ENCODE measurements at places on chromosomes 12 and 14.

GRCh38 chr12:15575671-15576541, 213.3 kb downstream of the EPS8 start:
- no peak for DNase-seq

- DNase-seq: no peak
These were observed 55.9 kb upstream of the LRRK2 start for GRCh38 chr12:40168868-40169267.

DNA sequence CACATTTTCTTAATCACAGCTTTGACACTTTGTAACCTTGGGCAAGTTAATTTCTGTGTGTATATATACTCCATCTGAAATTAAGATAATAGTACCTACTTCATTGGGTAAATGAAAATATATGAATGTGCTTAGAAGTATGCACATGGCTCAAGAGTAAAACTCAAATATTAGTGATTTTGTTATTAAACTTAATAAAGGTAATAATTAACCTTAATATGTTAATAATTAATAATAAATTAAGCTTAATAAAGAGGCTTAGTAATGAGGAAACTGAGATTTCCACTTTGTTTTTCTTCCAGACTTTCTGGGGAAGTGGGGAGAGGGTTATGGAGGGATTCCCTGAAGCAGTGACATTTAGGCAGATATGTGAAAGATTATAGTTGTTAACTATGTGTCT, 19.8 kb downstream of the USP15 start:
- DNase-seq: no peak

GRCh38 chr14:75519826-75520728, 2.2 kb upstream of the BATF start:
- no peak for DNase-seq

GRCh38 chr12:67299526-67299925, 30.4 kb downstream of the CAND1 start:
- DNase-seq: no peak

GRCh38 chr12:107477947-107478610, 207.5 kb upstream of the PWP1 start:
- DNase-seq: no peak

DNA sequence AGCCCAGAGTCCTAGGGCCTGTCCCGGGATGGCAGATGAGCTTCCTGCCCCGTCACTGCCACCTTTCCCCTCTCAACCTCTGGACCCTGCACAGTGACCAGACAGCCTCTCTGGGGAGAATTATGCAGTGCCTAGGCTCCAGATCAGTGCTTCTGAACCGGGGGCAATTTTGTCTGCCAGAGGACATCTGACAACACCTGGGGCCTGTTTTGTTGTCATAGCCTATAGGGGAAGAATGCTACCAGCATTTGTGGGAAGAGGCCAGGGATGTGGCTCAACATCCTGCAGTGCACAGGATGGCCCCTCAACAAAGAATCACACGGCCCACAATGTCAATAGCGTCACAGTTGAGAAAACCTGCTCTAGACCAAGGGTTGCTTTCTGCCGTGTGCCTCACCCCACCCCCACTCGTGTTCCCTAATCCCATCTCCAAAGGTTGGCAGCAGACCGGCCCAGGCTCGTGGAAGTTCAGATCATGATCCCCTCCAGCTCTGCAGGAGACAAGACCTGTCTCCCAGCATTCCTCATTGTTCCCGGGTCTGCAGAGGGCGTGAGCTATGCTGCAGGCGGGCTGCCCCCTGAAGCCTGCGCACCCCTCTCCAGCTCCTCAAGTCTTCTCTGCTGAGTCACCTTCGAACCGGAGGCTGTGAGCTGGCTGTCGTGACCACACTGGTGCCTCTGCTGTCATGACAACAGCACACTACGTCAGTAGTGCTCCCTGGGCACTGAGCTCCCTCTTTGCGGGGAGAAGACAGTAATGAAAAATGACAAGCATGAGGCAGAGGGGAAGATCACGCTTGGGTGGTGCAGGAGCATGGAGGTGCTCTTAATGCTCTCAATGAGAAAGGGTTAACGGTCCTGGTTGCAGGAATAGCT, 2.0 kb upstream of the GAPDH start:
- peak; percentile 74 for DNase-seq

DNA sequence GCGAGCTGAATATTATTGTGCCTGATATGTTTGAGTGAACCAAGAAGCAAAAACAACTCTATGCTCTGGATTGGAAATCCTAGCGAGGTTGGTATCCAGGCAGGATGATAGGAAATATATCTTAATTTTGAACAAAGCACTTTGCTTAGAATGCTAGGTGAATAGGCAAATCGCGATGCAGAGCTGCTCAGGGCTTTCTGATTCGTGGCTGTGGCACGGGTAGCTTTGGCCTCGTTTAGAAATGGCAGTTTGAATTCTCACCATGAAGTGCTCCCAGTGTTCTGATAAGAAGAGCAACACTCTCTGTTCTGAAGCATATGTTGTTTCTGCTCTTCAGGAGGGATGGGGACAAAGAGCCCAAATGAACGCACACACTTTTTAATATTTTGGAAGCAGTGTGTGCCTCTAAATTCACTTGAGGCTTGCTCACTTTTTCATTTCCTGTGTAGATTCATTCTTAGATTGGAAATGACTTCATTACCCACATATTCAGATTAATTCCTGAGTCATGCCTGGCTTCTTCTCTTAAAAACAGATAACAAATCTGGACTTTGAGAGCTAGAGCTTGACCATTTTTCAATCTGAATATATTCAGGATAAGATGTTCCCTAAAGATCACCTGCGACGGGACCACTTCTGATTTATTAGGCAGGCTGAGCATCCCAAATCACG, 200.9 kb downstream of the RPAP3 start:
- no peak for DNase-seq

GRCh38 chr12:21340403-21340802, 5.7 kb upstream of the SLCO1A2 start:
- no peak for DNase-seq

DNA sequence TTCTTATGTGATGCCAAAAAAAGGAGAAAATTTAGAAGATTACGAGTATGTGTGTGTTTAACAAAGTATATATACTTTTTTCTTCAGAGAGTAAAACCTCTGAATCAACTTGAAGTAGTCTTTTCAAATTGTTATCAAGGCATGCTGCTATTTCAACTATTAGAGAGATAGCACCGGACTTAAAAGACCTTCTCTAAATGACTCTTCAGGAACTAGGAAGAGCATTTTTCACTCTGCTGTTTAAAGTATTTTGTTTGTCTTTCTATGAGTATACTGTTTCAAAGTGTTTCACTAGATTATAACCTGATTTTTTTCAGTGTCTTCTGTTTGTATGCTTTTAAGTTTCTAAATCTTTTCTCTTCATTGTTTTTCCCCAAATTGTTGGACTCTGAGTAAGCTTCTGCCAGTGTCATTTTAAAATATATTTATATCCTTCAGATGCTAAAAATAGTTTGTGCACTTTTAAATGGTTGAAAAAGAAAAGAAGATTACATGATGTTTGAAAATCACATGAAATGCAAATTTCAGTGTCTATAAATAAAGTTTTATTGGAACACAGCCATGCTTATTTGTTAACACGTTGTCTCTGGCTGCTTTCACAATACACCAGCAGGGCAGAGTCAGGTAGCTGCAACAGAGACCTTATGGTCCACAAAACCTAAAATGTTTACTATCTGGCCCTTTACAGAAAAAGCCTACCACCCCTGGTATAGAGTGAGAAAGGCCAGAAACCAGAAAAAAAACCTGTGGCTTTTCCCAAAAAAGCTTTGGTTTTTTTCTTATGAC, 21.3 kb downstream of the CRADD start:
- DNase-seq: no peak

- no peak for DNase-seq
These were observed 247.4 kb downstream of the NRXN3 start for GRCh38 chr14:78417532-78417931.

GRCh38 chr12:29499235-29499634, 1.7 kb upstream of the OVCH1 start:
- no peak for DNase-seq

DNA sequence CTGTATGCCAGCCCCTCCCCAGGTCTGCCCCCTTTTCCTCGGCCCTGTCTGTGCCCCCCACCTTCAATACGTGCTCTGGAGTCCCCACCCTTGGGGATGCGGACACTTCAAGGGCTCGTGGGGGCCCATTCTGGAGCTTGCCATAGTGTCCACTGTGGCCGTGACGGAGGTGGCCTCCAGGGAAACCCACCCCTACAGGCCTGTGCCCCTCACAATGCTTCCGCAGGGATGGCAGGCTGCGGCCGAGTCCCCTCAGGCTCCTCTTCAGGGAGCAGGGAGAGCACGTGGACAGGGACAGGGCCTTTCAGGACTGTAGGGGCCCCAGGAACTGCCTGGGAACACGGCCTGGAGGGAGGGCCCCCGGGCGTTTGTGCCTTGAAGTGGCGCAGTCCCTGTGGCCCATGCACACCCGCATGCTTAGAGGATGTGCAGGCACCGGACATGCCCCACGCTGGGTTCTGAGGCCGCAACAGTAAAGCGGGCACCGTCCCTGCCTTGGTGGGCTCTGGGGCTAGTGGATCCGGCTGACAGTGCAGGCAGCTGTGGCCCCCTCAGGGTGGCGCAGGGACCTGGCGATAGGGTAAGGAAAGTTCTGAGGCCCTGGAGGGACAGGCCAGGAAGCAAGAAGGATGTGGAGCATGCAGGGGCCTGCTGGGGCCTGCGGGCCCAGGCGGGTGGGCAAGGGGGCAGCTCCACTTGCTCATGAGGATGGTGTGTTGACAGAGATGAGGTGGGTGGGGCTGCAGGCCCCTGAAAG, 209.0 kb upstream of the RTL1 start:
- DNase-seq: no peak

GRCh38 chr12:132219323-132219722, 75.1 kb downstream of the NOC4L start:
- DNase-seq: no peak

DNA sequence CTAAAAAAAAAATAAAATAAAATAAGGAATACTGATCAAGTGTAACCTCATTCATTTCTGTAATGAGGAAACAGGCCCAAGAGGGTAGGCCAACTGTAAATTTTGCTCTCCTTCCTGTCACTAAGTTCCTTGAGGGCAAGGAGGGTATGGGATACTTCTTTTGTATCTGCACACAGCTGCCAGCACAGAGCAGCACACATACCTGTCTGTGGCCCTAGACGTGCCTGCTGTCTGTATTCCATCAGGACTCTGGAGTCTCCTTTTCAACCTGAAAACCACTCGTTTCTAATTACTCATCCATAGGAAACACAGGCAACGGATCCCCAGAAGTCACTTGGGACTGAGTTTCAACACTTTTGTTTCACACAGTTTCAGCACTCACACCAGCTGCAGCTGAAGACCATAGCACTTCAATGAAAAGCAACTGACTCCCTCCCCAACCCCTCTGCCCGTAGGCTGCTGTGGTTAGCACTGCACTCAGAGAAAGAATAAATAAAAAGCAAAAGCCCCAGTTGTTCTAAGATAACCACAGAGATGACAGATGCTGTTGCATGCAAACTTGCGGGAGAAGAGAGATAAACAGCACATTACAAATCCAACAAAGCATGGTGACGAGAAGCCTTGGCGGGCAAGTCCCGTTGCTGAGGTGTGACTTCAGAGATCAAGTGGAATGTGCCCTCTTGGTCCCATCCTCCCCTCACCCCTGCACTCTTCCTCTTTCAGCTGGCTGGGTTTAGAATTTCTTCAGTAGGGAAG, 24.9 kb downstream of the CRACR2A start:
- DNase-seq: no peak

DNA sequence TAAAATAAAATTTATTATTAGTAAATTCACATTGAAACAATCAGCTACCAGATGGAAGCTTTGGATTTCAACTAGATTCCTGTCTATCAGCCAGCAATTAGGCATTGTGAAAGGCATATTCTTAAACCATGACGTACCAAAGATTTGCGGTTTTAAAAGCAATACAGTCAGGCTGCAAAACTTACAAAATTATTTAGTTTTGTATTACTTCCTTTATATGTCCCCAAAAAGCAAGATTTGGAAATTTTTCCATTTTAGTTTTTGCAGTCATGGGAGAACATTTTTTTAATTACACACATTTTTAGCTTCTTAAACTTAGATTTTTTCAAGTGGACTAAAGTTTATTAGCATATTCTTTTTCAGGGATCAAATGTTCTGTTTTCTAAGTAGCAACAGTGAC, 225.0 kb upstream of the KITLG start:
- no peak for DNase-seq

- no peak for DNase-seq
These were observed 142.3 kb downstream of the PCNX1 start for GRCh38 chr14:71049435-71050133.

GRCh38 chr12:41907021-41907420, 237.7 kb downstream of the GXYLT1 start:
- DNase-seq: no peak

- no peak for DNase-seq
These were observed 171.5 kb downstream of the NUAK1 start for GRCh38 chr12:105967038-105967776.

DNA sequence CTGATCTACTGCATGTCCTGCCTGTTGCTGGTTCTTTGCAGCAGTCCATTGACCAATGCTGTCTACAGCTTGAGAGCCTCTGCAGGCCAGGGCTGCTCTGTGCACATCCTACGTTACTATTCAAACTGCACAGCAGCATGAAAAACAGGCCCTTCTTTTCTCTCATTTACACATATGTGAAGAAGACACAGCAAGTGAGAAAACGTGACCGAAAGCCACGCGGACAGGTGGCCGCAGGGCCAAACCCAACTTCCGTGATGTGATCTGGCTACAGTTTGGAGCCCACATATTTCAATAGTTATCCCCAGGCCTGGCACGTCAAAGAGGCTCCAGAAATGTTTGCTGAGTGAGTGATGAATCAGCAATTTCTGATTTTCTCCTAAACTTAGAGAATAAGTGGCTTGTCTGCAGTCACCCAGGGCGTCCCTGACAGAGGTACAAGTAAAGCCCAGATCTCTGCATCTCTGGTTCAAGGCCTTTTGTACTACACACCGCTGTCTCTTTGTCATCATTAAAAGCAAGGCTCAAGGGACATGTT, 17.9 kb upstream of the TCL1B start:
- DNase-seq: no peak

DNA sequence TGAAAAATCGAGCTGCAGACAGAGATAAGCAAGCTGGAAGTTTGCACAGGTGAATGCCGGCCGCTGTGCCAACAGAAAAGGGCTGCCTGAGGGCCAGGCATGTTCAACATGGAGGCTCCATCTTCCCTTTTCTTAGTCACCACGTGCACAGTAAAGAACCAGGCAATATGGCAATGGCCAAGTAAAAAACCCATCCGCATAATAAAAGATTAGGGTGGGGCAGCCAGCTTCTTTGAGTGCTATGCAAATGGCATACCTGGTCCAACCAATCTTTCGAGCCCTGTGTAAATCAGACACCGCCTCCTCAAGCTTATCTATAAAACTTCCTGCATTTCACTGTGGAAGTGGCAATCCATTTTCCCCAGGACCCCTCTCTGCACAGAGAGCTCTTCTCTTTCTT, 16.7 kb downstream of the PNP start:
- no peak for DNase-seq

Measured in activated T-helper 1 cell treated with Interleukin-2 at 50 U/mL for 16 hours (primary cell).